ENCODE measurements at places on chromosomes 7 and 10.

DNA sequence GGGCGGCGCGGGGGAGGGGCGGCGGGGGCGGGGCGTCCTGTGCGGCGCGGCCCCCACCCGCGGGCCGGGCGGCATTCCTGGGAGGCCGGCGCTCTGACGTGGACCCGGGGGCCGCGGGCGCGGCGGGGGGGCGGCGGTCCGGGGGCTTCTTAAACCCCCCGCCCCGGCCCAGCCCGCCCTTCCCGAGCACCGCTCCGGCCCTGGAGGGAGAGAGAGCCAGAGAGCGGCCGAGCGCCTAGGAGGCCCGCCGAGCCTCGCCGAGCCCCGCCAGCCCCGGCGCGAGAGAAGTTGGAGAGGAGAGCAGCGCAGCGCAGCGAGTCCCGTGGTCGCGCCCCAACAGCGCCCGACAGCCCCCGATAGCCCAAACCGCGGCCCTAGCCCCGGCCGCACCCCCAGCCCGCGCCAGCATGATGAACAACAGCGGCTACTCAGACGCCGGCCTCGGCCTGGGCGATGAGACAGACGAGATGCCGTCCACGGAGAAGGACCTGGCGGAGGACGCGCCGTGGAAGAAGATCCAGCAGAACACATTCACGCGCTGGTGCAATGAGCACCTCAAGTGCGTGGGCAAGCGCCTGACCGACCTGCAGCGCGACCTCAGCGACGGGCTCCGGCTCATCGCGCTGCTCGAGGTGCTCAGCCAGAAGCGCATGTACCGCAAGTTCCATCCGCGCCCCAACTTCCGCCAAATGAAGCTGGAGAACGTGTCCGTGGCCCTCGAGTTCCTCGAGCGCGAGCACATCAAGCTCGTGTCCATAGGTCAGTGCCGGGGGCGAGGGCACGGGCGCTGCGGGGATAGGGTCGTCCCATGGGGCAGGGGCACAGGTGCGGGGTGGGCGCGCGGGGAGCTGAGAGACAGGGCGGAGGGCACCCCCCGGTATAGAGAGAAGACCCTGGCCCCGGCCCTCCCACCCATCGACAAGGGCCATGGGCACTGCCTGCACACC lies at the start of gene FLNC:
Gene FLNC (plus strand): TSS at position 176 of the 947 bp plus-strand sequence. CDS start 232 bp downstream, at position 408.
- DNase-seq: peak; percentile 47

DNA sequence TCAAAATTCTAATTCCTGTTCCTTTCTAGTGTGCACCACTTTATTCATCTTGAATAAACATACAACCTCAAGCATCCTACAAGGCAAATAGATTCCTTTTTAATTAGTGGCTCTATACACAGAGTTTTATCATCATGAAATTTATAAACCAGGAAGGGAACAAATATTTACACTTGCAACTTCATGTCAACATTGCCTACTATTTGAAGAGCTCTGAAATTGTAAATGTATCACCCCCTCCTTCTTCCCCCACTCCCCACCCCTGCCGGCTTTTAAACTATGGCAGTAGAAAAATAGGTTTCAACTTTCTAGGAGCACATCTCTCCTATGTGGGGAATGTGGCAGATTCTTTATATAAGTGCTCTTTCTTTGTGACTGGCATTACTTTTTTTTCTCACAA lies 49.6 kb downstream of the KAT6B start:
- no peak for DNase-seq

DNA sequence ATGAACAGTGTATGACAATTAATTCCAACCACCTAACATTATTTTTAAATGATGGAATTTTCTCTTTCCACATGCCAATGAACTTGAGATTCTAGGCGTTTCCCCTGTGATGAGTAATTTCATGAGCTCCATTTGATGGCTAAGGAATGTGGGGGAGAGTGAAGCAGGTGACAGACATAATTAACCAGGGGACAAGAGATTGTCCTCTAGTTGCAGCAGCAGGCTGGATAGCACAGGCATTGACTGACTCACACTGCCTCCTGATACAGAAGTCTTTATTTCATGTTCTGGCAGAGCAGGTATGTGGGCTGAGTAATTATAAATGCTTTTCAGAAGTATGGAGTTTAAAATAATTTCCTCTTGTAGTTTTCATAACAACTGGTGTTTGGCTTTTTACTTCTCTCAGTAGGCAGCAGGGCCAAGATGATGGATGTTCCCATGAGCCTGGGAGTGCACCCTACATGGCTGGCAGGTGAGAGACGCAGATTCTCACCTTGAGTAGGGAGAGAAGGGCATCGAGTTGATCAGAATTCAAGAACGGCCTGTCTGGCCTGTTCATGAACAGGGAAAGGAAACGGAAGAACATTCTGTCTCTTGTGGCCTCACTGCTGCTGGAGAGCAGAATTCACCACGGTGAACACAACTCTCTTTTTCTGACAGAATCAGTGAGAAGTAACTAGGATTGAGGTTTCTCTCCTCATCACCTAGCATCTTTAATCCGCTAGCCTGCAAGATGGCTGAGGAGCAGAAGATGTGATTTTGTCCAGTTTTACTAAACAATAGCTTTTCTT lies 118.8 kb downstream of the AOAH start:
- no peak for DNase-seq

DNA sequence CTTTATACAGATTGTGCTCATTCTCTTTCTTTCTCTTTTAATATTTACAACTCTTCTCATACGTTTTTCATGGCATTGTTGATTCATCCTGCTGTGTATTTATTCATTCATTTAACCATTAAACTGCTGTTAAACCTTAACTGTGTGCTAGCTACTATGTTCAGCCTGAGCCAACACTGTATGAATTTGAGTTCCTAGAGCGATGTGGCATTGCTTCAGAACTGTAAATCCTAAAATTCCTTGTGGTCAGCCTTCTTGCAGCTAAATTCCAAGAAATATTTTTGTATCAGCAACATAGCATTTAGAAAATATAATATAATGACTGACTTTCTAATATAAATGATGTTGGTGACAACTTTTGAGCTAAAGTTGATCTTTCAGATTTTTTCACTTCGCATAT lies 184.7 kb upstream of the FZD1 start:
- DNase-seq: no peak

- DNase-seq: peak; percentile 83
These were observed 91.2 kb upstream of the MPP7 start for GRCh38 chr10:28393956-28394568.

DNA sequence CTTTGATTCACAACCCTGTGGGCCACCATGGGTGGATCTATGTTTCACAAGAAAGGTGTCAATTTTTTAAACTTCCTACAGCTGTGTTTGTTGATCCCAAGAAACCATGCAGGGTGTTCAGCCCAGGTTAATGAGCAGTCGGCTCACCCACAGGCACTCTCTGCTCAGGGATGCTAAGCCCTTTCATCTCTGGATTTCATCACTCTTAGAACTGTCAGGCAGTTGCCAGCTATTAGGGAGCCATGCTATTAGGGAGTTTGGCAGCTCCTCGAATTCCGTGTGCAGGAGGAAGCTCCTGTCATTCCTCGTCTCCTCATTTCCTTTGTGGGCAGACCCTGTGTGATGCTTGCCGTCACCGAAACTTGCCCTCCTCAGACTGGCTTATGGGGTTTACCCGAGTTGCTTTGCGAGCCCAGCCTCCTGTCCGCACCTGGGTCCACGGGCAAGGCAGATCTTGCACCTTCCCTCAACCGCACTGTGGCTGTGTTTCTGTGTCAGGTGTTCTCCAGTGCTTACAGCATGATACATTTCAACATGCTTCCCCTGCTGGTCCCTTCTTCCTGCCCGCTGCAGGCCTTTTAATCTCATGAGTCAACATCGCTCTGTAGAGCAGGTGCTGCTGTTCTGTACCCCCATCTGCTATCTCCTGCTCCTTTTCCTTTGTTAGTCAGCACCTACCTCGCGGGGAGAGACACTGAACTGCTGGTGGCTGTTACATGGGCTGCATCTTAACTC lies 509.8 kb downstream of the SUGCT start:
- DNase-seq: no peak

DNA sequence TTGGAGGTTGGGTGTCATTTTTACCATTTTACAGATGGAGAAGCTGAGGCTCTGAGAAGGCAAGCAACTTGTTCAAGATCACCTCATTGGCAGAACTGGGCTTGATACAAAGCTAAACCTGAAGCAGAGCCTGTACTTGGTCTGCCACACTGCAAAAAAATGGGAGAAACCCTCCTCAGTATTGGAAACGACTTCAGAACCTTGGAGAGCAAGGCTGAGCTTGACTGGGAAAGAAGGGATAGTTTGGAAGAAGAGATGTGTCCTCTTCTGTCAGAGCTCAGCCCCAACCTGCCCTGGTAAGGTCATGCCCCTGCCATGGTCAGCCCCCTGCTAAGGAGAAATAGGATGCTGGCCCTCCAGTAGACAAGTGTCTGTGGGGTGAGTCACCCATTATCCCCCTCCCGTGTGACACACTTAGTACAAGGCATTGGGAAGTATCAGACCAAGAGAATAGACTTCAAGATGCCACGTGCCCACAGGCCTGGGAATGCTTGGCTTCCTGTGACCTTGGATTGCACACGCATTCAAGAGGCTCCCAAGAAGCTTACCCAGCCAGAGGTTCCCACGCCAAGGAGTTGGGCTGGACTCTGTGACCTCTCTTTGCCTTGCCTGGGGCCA lies 56.2 kb upstream of the SMNDC1 start:
- DNase-seq: no peak

DNA sequence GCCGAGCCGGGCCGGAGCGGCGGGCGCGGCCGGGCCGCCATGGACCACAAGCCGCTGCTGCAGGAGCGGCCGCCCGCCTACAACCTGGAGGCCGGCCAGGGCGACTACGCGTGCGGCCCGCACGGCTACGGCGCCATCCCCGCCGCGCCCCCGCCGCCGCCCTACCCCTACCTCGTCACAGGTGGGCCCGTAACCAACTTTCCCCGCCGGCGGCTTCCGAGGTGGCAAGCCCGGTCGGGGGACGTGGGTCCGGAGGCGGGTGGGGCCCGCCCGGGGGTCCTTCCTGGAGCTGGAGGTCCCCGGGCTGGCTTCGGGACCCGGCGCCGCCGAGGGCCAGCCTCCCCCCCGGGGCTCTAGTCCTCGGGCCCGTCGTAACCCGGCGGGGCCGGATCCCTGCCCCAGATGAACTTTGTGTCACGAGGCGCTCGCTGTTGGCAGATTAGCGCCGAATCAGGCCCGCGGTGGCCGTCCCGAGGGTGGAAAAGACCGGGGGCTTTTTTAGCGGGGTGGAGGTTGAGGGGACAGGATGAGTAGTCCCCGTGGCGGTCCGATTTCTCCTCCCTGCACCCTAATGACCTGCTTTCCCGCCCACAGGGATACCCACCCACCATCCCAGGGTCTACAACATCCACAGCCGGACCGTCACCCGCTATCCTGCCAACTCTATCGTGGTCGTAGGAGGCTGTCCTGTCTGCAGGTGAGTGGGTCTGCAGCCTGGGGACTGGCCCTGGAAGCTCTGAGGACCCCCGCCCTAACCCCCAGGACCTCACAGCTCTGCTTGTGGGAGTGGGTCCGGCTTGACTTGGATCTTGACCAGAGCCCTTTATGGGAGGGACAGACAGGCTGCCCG lies 496 bp downstream of the BRI3 start:
- peak; percentile 55 for DNase-seq

GRCh38 chr7:18727115-18727870 lies 231.7 kb downstream of the HDAC9 start:
- no peak for DNase-seq

- DNase-seq: no peak
These were observed 45.0 kb downstream of the AFAP1L2 start for GRCh38 chr10:114359041-114359952.

- DNase-seq: no peak
These were observed 430.4 kb downstream of the NEBL start for GRCh38 chr10:20466731-20467130.

DNA sequence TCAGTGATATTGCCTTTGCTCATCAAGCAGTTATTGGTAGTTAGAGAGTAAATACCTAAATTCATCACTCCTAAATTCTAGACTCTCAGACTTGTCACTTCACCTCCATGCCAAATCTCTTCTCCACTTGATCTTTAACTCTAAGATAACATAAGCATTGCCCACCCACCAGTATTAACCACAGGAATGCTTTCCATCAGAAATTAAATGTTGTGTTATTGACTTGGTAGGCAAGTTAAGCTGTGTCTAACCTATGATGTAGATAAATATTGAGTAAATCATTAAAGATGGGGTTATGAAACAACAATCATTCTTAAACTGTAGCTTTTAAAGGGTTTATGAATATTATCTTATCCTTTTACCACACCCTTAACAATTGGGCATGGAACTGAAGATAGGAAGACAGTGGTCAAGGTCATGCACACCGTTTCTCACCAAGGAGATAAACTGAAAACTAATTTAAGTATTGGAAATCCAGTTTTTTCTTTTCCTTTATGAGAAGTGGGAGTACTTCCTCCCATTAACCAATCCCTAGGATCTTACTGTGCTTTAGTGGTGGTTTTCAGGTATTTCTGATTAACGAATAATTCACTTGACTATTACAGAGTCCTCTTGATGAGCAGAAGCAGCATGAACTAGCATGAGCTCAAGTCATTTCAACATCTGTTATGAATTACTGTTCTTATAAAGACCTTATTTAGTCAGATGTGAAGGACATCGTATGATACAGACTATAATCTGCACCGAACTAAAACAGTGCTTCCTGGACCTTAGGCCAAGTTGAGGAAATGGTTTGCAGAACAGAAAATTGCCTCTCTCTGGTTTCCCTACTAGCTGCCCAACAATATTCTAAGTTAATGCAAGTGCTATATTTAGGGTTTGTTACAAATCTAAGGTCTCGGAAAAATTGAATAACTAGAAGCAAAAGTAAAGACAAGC lies 142.0 kb downstream of the LCOR start:
- peak; percentile 46 for DNase-seq

- DNase-seq: no peak
These were observed 270.5 kb upstream of the NFE2L3 start for GRCh38 chr7:25881317-25882037.

- no peak for DNase-seq
These were observed 51.2 kb upstream of the LRRC4 start for GRCh38 chr7:128082431-128082830.

GRCh38 chr7:157565201-157565626 lies 228.4 kb downstream of the DNAJB6 start:
- no peak for DNase-seq

DNA sequence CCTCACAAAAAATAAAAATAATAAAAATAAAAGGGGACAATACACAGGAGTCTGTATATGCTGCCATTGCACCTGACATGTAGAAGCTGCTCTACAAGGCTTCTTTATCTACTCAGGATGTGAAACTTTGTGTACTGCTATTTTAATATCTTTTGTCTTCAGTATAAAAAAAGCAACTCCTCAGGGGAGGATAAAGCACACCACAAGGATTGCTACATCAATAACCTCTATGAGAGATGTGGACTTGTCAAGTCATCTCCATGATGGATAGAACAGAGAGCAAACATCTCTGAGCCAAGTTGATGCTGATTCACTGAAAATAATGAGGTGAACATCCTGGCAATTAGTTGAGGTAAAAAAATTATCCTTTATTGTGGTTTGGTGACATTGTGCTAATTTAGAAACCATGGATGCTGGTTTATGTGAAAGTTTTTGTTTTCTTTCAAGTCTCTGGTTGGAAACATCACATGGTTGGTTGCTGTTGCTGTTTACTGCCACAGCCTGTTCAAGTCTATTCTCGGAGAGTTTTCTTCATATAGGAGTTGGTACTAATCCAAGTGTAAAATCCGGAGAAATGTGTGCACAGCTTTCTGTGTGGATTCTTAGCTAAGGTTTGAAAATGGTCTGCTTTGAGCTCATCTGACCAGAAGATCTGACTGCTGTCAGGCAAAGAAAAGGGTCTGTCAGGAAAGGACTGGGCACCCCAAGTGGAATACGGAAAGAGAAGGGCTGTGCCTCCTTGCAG lies 1.5 kb upstream of the HECW1 start:
- DNase-seq: no peak

Data from hematopoietic multipotent progenitor cell treated with erythropoietin and hydrocortisone succinate and interleukin-3 and kit ligand, for 6 days (in vitro differentiated cells).